ENCODE measurements at places on chromosomes 5 and 9. TPM values are rescaled to one million over a fixed set of nuclear protein-coding genes. Genes with fewer than 3 reads are reported as not detected.
A peak's percentile ranks its signal among the peaks of the same experiment; 100 is the strongest.

GRCh38 chr5:42886635-42887034 lies 74.9 kb upstream of the SELENOP start:
- DNase-seq: no peak
- no peak overlapping the region for H3K4me3 ChIP-seq
- no peak overlapping the region for H3K27ac ChIP-seq
- no peaks in the 10 kb centered on the region for H3K4me1 ChIP-seq

DNA sequence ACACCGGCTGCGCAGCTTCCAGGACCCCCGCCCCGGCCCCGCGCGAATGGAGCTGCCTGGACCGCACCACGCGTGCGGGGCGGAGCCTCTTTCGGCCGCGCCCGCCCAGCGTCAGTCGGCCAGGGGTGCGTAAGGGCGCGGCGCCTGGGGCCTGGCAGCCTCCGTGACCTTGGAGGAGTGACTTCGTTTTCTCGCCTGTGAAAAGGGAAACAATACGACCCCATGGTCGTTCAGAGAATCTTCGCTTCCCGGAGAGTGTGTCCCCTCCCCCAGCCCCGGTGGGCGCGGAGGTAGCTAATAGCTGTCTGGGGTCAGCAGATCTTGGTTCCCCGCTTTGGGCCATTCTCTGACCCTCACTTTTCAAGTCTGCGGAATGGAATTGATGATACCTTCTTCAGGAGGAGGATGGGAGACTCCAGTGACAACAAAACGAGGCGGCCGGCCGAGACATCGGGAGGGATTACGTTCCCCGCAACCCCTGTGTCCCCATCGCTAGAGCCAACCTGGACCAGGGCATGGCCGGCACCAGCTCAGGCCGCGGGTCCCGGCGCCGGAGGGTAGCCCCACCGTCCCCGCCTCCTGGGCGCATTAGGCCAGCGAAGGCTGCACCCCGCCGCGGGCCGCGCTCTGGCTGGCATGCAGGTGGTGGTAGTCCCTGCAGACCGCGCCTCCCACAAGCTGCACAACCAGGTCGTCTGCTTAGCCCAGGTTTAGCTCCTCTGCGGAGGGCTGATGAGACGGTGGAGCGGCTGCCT lies 5.5 kb upstream of the CDHR2 start:
- H3K4me3 ChIP-seq: peak overlapping the region; percentile 45
- H3K27me3 ChIP-seq: no peaks in the 10 kb centered on the region

Gene ROPN1L
- 0.68 TPM for total RNA-seq

- no peaks in the 10 kb centered on the region for H3K36me3 ChIP-seq
- H3K4me3 ChIP-seq: no peak overlapping the region
Observed at GRCh38 chr5:68757006-68757405, 336.8 kb upstream of the SLC30A5 start.

Gene SLC35D2
- total RNA-seq: 18.0 TPM

Gene ZFYVE16
- 57.6 TPM for total RNA-seq

DNA sequence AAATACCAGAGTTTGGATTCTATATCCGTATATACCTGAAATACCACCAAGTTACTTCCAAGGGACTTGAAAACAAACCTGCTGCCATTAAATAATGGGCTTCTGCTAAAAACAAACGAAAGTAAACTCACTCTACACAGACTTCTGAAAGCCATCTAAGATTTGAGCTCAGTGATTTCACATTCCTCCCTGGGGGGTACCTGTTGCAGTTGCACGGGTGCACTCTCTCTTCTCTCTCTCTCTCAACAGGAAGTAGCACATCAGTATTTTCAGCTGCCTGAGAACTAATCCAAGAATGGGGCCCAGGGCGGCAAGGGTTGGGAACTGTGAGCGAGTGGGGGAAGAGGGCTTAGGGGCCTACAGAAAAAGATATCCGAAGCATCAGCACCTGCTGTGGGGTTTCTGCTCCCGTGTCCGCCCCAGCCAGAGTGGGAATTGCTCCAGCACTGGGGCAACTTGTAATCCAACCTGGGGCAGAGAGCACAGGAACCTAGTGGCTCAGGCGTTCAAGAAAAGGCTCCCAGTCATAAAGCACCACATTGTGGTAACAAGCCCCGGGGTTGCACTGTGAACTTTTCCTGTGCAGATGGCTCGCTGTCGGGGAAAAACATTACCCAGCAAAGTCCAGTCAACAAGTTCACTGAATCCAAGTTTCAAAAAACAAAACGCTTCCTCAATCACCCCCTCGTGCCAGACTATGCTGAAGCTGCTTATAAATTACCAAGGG lies 99.8 kb downstream of the EFNA5 start:
- DNase-seq: no peak
- H3K36me3 ChIP-seq: no peaks in the 10 kb centered on the region
- H3K27me3 ChIP-seq: no peaks in the 10 kb centered on the region
- peaks cover 7% of the 10 kb centered on the region for H3K4me1 ChIP-seq

- no peak within 1 kb of the TSS for H3K27ac ChIP-seq
- no peaks in the 10 kb centered on the region for H3K27me3 ChIP-seq
- peak within 1 kb of the TSS; percentile 21 for H3K4me3 ChIP-seq
- no peaks in the 10 kb centered on the region for H3K36me3 ChIP-seq
Observed at GRCh38 chr5:174724484-174725260, at the start of gene MSX2. MSX2 (plus strand) TSS chr5:174724582; CDS start chr5:174724660, 78 bp downstream.

DNA sequence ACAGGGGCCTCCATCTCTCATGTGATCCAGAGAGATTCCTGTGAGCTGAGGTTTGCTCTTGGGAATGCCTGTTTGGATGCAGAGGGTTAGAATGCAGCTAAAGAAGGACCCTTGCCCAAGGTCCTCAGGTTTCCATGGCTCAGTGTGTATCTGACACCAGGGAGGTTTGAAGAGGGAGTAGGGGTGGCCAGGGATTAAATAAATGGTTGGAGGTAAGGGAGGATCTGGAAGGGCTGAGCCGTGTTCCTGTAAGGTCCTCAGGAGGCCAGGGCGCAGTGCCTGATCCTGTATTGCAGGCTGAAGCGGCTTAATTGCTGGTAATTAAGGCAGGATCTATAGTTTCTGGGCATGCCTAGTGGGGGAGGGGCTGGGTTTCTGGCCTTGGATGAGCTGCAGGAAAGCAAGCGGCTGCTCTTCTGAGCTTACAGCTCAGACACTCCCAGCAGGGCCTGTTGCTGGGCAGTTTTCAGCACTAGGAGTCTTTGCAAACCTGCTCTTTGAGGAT lies 41.5 kb upstream of the MAP1B start:
- H3K27me3 ChIP-seq: no peaks in the 10 kb centered on the region
- no peak overlapping the region for H3K27ac ChIP-seq
- H3K36me3 ChIP-seq: no peaks in the 10 kb centered on the region

DNA sequence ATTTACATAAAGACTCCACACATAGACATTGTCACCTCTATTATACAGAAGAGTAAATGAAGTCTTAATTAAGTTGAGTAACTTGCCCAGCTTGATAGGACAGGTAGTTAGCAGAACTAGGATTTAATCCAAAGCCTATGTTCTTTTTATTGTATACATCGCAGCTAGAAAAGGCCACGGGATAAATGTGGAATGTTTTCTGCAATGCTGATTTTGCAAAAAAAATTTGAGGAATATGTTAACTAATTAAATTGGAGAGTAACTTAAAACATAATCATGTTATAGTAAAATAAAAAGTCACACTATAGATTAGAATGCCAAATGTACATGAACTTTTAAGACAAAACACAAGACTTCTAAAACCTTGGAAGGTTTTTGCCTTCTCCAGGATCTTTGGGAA lies 41.1 kb downstream of the POLK start:
- H3K36me3 ChIP-seq: peaks cover 2% of the 10 kb centered on the region
- no peaks in the 10 kb centered on the region for H3K4me1 ChIP-seq
- DNase-seq: no peak
- H3K27ac ChIP-seq: no peak overlapping the region

GRCh38 chr9:24479361-24480059 lies 66.2 kb downstream of the IZUMO3 start:
- no peaks in the 10 kb centered on the region for H3K36me3 ChIP-seq
- H3K4me1 ChIP-seq: no peaks in the 10 kb centered on the region
- H3K27ac ChIP-seq: no peak overlapping the region
- DNase-seq: no peak
- H3K27me3 ChIP-seq: no peaks in the 10 kb centered on the region

DNA sequence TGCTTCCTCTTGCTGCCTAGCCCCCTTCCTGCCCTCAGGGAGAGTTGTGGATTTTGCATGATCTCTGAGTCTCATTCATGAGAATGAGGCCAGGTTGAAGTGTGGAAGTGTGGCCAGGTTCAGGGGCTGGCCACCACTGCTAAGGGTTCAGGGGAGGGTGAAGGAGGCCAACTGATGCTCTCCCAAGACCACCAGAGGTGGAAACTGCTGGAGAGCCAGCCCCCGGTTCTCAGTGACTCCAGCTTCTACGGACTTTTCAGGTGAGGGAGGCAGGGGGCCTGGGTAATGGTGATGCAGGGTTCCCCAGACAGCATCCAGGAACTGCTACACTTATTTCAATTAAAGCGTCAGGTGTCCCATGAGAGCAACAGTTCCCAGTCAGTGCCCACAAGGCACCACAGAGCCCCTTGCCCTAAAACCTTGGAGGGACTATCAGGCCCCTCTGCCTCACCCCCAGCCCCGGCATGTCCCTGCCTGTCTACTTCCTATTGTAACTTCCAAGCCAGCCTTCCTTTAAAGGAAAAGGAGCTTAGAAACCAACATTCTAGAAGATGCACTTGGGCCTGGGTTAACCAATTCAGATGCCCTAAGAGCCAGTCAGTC lies 50.1 kb downstream of the AMBP start:
- H3K27me3 ChIP-seq: no peaks in the 10 kb centered on the region
- no peaks in the 10 kb centered on the region for H3K4me1 ChIP-seq
- H3K27ac ChIP-seq: no peak overlapping the region
- no peak for DNase-seq
